ENCODE measurements at places on chromosomes 12 and 14.

DNA sequence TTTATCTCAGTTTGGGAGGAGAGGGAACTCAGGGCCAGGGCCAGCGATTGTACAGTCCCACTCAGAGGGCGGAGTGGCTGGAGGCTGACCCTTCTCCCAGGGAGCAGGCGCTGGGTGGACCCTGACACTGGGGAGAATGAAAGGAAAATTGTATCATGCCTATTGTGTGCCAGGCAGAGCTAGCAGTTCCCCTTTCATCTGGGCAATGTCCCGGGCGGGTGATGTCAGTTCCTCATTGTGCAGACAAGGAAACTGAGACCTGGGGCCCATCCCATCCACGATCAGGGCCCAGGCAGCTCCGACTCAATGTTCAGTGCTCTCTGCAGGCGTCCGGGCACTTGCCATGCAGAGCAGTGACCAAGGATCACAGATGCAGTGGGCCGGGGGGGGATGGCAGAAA lies 101.9 kb upstream of the RTL1 start:
- no peak for DNase-seq

GRCh38 chr12:96352161-96352835 lies 47.9 kb downstream of the CDK17 start:
- no peak for DNase-seq

- DNase-seq = no peak
These were observed 106.8 kb downstream of the BBS10 start for GRCh38 chr12:76241371-76241770.

GRCh38 chr14:95133282-95133681 lies 24.0 kb downstream of the DICER1 start:
- DNase-seq = no peak

DNA sequence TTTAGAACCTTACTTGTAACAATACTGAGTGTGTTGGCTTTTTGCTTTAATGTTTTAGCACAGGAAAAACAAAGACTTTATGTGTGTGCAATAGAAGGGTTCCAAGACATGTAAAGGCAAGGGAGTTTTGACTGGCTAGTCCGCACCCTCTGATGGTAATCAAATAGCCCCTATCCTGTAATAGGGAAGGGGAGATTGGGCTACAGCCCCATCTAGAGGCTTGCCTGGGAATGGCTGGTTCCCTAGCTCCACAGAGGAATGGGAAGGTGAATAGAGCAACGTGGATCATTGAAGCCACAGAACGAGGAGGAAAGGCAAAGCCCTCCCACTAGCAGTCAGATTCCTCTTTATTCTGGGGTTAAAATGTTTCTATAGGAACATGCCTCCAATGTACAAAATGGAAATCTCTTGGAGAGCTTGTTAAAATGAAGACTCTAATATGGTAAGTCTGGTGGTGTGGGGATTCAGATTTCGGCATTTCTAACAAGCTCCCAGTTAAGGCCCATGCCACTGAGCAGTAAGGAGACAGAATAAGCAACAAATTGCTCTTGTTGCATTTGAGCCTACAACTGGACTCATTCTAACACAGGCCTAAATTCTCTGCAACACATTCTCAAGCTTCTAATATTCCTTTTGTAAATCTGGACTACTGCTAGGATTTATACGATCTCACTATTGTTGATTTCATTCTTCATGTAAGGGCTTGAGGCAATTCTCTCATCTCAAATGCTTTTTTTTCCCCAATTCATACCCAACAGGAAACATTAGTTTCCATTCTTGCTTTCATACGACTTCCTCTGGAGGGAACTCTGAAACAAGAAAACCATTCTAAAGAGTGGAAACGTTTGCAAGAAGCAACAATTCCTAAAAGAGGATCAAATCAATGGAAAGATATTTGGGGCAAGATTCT lies 57.1 kb downstream of the NIN start:
- no peak for DNase-seq

GRCh38 chr14:96225745-96226151 lies 21.1 kb downstream of the BDKRB2 start:
- DNase-seq = no peak

DNA sequence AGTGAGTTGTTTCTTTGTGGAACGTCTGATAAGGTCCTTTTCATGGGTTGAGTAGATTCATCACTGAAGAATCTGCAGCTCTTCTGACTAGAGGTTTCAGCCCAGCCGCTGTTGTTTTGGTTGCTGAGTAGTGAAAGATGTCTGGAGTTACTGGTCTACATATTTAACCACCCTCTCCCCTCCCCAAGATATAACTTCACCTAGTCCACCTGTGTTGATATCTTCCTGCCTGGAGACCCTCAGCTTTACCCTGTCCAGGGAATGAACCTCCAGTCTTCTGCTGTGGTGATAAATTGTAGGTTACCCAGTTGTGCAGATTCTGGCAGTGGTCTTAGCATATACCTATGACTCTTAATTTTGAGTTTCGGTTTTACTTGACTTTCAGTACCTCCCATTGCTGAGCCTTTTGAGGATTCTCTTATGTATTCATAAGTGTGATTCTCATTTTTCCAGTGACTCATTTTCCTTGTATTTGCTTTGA lies 62.9 kb downstream of the CCDC91 start:
- DNase-seq = no peak

- DNase-seq = no peak
These were observed 11.9 kb downstream of the VRTN start for GRCh38 chr14:74360163-74360562.

DNA sequence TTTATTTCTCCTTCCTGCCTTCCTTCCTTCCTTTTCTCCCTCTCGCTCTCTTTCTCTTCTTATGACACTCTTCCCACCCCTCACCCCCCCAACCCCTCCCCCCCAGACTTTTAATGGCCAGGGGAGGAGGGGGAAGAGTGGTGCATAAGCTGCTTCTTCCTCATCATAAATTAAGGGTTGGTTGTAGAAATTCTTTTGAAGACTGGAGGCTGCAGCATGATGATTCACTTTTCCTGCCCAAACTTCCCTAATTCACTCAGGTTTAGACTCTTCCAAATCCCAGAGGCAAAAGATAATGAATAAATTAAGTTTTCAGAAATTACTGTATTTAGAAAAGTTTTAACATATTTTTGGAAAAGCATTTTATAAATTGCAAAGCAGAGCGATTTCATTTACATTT lies 58.2 kb downstream of the GRIP1 start:
- no peak for DNase-seq

- no peak for DNase-seq
These were observed 3.0 kb downstream of the IL22 start for GRCh38 chr12:68250454-68250853.

DNA sequence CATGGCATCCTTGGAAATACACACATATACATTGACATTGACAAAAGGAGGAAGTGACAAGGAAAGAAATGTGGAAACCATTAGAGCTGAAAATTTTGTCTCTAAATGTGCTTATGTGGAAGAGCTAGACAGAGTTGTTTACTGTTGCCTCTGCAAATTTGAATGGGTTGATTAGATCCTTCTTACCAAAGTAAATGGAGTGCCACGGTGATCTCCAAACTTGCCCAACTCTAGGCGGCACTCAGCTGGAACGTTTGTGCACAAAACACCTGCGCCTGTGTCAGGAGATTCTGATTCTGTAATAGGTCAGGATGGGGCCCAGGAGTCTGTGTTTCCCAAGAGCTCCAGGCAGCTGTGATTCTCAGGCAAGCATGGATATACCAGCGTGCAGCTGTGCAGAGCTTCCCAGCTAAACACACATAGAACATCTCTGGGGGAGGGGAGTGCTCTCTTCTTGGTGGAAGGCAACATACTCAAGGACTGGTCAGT lies 77.8 kb upstream of the BDKRB2 start:
- DNase-seq = no peak
